Motor neuron (in vitro differentiated cells): ENCODE measurements at places on chromosomes 4 and X.
A peak's percentile ranks its signal among the peaks of the same experiment; 100 is the strongest.

- ATAC-seq = no peak
Observed at GRCh38 chrX:55240788-55241340, 20.7 kb downstream of the PAGE5 start.

- ATAC-seq = no peak
Observed at GRCh38 chr4:97987019-97987648, 156.1 kb downstream of the STPG2 start.

DNA sequence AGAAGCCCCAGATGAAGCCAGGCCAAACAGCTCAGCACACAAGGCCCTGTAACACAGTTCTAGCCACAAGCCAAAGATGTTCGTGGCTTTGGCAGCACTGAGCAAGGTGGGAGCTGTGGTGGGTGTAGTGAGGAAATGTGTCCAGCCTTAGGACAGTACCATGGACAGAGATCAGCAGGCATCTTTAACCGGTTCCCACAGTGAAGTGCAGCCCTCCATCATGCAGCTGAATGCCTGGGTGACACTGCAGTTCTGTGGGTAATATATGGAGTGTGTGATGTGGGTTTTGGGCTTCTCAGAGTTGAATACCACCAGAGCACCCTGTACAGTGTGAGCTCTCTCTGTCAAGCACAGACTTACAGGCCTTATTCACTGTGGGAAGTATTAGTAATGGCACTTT, 6.0 kb upstream of the NEXMIF start:
- no peak for ATAC-seq

DNA sequence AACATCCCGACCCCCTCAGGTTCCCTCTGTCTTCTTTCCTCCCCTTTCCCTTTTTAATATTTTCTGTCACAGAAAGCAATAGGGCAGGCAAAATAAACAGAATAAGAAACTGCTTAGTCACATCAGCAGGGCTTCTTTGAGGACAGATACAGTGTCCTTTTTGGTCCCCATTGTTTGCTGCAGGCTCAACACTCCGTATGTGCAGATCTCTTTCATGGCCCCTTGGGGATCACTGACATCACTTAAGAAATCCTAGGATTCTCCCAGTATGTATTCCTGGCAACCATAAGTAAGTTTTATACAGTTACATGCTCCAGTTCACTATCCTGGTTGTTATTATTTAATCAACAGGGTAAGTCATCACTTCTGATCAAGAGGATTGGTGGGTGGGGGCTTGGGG, 448.0 kb downstream of the NKX6-1 start:
- peak; percentile 61 for ATAC-seq

- ATAC-seq = no peak
Observed at GRCh38 chr4:86141161-86141560, 218.7 kb downstream of the MAPK10 start.

DNA sequence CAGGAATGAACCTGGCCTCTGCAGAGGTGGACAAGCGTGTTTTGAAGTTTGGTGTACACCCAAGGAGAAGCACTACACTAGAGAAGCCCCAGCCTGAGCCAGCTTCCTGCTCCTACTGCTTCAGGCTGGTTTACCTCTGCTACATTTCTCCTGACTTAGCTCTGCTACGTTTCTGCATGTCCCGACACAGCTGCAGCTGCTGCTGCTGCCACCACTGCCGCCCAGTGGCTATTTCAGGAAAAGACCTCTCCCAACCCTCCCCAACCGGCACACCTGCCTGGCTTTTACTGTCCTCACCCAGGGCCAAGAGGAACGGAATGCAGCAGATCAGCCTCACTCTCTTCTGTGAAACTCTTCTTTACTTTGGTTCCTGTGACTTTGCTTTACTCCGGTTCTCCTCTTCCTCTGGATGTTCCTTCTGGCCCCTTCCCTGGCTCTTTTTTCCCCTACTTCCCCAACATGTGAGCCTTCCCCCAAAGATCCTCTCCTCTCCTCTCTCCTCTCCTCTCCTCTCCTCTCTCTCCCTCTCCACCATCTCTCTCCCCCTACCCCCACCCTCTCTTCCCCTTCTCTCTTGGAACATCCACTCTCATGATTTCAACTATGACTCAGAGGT, 3.1 kb upstream of the P2RY4 start:
- peak; percentile 95 for ATAC-seq

GRCh38 chr4:155722816-155723499, 35.9 kb upstream of the GUCY1B1 start:
- peak; percentile 76 for ATAC-seq

- ATAC-seq = no peak
Observed at GRCh38 chr4:16270454-16271328, 44.4 kb upstream of the TAPT1 start.

DNA sequence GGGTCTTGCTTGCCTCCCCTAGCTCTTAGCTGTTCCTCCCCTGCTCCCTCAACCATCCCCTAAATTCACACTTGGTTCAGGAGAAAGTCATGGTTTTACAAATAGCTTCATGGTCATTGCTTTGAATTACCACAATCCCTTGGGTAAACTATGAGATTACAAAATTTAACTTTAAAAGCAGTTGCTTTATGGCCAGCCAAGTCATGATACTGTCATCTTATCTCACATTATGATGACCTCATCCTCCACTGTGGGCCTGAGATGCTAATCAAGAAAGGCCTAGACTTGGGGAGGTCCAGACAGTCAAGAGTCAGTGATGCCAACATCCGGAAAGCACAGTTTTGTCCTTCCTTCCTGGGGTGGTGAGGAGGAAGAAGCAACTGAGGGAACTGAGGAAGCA, 10.5 kb upstream of the FGF16 start:
- ATAC-seq = no peak

DNA sequence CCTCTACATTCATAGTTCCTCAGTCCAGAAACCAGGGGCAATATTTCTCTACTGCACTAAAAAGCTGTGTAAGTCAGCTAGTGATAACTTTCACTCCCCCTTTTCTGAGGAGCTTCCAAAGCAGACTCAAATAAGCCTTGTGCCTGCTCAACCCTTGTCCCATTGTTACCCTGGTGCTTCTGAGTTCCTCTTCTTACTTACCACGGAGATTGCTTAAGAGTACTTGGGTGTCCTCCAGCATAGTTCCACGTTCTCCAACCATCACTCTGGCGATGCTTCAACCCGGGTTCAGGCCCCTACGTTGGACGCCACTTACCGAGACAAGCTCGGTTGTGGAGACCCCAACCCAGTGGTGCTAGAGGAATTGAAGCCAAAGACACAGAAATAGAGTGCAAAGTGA, 71.6 kb downstream of the ADAM29 start:
- ATAC-seq = no peak

DNA sequence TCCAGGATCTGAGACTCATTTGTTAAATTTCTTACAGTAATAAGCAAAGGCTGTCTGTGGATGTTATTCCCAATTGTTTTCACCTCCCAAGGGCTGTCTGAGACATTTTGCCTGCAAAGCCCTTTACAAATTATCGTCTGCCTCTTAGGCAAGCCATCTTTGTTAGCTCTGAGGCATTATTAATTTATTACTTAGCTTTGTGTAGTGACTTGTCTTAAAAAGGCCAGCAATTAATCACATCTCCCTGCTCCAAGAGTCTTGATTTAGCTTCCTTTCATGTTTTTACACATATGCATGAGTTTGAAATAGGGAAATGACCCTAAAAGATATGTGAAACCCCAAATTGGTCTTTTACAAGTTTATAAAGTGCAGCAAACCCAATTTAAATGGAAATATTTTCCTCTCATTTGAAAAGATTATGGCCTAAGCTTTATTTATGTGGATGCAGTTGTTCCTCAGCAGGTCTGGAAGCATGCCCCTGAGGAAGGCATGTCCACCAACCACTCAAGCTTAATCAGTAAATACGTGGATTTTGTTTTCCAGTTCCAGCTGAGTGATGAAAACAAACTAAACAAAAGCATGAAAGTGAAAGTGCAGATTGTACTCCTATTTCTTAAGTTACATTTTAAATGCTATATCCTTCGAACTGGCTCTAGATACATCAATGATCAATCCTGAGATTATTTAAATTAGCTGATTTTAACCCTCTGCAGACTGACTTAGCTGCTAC, 173.6 kb upstream of the LNX1 start:
- ATAC-seq = no peak

DNA sequence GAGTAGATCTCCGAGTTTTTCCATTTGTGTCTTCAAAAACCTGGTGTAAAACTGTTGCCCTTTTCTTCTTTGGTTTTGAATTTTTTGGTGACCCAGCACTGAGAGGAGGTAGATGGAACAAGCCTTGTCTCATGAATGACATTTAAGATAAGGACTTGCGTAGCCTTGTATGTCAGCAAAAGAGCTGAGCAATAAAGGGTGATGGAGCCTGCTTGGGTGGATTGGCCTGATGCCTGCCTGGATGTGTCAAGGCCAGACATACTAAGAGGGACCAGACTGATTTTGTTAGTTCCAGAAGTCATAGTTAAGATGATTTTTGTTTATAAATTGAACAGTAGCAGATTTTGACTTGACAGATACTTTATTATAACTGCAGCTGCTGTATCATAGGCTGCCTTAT, 134.9 kb downstream of the POLA1 start:
- no peak for ATAC-seq

GRCh38 chr4:7761720-7762119, 177.9 kb downstream of the AFAP1 start:
- ATAC-seq = peak; percentile 87

GRCh38 chrX:97234471-97235081, 350.9 kb downstream of the RPA4 start:
- ATAC-seq = no peak

DNA sequence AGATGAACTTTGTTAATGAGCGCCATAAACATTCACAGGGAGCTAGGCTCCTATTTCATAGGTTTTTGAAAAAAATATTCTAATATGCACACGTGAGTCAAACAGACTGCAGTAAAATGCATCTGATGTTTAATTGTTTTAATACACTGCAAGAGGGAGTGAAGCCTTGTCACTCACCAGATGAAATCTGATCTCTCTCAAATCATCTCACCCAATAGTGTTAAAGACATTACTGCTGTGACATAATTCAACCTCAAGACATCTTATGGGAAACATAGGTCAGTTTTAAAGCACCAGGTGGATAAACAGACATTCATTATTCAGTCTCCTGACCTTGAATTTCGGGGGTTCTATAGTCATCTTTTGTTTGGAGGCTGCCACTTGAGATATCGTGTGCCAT, 148.3 kb downstream of the MAML3 start:
- no peak for ATAC-seq

- ATAC-seq = no peak
Observed at GRCh38 chrX:619812-620531, 10.6 kb upstream of the SHOX start.

- ATAC-seq = no peak
Observed at GRCh38 chr4:94650134-94650495, 107.6 kb upstream of the BMPR1B start.

DNA sequence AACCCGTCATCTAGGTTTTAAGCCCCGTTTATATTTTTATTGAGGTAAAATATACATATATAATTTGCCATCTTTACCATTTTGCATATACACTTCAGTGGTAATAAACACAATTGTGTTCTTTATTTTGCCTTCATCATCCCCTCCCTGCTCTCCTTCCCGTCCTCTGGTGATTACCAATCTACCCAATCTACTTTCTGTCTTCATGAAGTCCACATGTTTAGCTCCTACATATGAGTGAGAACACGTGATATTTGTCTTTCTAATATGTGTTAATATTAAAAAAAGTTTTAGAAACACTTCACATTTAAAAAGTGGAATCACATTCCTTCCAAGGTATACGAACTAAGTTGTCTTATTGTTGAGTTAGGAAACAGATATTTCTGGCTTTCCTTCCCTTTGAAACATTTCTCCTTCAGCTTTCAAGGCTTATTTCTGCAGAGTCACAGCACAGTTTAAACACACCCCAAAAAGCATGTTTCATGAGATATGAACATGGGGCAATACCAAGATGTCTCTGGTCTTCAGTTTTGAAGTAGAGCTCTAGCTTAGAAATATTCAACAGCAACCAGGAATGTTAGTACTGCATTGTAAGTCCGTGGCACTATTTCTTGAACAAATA, 35.9 kb downstream of the GYPA start:
- ATAC-seq = no peak

GRCh38 chrX:15755091-15755490, 17.0 kb downstream of the CA5B start:
- ATAC-seq = no peak

- ATAC-seq = peak; percentile 0
Observed at GRCh38 chrX:49042581-49043219, 457 bp downstream of the TFE3 start.

GRCh38 chrX:618761-619450, 11.7 kb upstream of the SHOX start:
- no peak for ATAC-seq

- ATAC-seq = no peak
Observed at GRCh38 chr4:111501946-111502345, 643.3 kb upstream of the FAM241A start.

DNA sequence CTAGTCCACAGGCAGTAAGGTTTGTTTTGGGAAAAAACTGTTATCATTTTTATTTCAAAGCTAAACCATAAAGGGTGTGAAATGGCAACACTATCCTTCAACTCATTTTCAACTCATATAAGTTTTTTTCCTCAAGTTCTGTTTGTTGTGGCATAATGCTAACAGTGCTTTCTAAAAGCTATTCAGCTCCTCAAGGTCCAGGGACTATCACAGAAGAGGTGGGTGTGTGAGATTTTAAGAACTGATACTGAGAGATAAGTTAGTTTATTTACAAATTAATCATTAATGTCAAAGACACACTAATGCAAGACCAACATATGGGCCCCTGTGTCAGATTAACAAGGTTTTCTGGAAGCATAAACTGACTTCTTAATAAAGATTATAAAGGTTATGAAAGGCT, 11.8 kb downstream of the UGT2B15 start:
- ATAC-seq = no peak

DNA sequence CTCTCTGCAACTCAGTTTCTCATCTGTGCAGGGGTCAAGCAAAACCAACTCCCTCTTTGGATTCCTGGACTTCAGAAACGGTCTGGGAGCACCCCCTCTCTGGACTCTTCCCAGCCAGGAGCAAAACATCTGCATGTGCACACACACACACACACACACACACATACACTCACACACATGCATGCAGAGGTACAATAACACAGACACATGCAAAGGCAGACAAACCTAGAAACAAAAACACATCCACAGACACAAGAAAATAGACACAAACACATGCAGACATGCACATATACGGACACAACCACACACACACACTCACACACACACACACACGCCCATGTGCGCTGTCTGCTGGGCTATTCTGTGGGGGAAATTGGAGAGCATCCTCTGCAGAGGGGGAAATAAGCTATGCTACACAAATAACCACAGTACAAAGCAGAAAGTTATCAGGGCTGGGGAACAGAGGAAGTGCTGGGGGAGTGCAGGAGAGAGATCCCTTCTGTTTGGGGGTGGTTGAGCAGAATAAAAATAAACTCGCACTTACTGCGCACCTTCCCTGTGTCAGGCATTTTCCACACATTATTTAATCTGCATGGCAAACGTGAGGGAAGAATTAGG, 19.9 kb downstream of the IQSEC2 start:
- no peak for ATAC-seq
